ENCODE measurements at places on chromosomes 16 and 17. TPM values are rescaled to one million over a fixed set of nuclear protein-coding genes. Genes with fewer than 3 reads are reported as not detected.

Gene CACNA1H
- 2.0 TPM for total RNA-seq

Gene NPIPA3
- total RNA-seq: 1.8 TPM

Gene KSR1
- total RNA-seq: 57.0 TPM

Gene DECR2
- total RNA-seq: 7.9 TPM

Gene LPO
- total RNA-seq: not detected

Gene RMI2
- total RNA-seq: 89.8 TPM

Gene RAD51D
- 33.8 TPM for total RNA-seq

Gene HEATR9
- 6.3 TPM for total RNA-seq

GRCh38 chr16:22189473-22190080 lies 16.5 kb upstream of the EEF2K start:
- DNase-seq: peak; percentile 54

DNA sequence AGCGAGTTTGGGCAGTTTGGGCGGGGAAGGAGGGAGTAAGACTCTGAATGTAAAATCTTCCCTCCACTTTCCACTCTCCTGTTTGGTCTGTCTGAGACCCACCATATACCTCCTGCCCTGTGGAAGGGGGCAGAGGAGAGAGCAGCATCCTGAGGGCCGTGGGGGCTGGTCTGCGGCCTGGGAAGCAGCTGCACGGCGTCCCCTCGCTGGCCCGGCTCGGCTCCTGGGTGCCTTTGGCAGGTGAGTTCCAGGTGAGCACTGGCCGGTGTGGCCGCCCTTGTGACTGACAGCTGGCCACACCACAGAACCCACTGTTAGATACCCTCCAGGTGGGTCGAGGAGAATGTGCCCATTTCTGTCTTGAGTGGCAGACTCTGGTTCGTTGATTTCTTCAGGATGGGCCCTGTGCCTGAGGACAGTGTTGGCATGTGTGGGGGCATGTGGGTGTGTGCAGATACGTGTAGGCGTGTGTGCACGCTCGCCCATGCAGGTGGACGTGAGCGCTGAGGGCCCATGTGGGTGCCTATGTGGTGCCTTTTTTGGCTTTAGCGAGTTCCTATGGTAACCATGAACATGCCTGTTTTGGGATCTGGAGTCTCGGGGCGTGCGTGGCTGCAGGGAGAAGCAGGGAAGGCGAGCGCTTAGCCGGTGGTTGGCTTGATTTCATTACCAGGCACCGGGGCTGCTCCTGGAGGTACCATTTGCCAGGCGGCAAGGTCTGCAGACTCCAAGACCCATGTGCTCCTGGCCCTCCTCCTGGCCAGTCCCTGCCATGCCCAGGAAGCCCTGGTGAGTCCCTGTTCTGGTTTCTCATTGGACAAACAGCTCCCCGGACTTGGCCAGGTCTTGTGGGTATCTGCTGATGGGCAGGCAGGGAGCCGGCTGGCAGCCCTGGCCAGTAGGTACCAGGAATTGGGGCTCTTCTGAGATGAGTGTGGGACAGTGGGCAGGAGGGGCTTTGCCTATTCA lies 12.4 kb downstream of the RAP1GAP2 start:
- DNase-seq: no peak

DNA sequence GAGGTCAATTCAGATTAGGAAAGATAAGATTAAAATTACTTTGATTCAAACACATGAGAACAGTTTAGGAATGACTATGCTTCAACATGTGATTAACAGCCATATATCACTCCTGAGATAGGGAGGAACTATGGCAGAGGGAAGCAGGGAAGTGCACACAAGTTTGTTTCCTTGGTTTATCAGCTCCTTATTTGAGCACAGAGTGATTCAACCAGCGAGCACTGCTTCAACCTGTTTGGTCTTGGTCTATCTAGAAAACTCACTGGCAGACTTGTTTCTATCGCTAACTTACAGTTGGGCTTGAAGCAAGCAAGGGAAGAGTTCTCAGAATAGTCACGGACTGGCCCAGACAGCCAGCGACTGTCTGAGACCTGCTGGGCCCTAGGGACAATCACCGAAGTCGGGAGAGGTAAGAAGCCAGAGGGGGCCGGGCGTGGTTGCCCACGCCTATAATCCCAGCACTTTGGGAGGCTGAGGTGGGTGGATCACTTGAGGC lies 23.5 kb downstream of the TUBG1 start:
- DNase-seq: no peak

DNA sequence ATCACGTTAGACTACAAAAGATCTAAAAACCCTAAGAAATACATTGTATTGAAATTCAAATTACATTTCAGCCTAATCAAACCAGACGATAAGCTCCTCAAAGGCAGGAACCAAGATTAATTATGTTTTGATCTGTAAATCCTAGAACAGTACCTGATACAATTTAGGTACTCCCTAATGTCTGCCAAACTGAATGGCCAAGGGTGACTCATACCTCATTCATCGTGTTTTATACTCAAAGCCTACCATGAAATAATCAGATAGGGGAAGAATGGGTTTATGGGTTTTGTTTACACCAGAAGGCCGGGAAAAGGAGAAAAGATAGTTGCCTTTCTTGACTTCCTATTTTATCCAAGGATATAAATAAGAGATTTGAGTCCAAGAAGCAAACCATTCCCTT lies 19.3 kb downstream of the MMD start:
- no peak for DNase-seq

- DNase-seq: no peak
Measured at GRCh38 chr16:734981-735881, 5.6 kb downstream of the CIAO3 start.

GRCh38 chr17:47821424-47822391 lies at the start of gene OSBPL7:
Gene OSBPL7 (minus strand): TSS chr17:47821794. CDS start chr17:47820278, 1,516 bp downstream.
- peak; percentile 75 for DNase-seq

GRCh38 chr17:49575679-49576087 lies at the start of gene NXPH3:
Gene NXPH3 (plus strand): TSS chr17:49575871. CDS start chr17:49576220, 349 bp downstream.
- peak; percentile 94 for DNase-seq

DNA sequence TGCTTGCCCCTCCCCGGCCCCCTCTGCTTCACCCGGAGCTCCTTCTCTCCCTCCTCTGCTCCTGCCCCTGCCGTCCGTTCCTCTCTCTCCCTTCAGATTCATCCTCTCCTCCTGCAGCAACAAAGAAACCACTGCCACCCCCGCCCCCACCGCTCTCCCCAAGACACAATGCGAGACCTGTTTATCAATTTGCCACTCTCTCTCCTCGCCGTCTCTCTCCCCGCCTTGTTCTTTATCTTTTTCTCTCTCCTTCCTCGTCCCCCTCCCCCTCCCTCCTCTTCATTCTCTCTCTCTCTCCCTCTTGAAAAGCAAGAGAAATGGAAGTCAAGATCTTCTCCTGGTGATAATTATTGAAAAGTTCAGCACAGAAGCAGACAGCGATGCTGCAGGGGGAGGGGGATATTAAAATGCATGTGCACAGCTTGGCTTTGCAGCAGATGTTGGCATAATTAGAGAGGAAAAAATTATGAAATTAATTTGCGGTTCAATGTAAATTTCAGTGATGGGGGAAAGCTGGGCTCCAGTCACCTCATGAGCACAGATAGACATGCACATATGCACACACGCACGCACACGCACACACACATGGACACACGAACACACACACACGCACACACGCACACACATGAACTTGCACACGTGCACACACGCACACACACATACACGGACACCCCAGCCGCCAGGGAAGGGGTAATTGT lies 58.1 kb upstream of the CBFA2T3 start:
- DNase-seq: no peak

DNA sequence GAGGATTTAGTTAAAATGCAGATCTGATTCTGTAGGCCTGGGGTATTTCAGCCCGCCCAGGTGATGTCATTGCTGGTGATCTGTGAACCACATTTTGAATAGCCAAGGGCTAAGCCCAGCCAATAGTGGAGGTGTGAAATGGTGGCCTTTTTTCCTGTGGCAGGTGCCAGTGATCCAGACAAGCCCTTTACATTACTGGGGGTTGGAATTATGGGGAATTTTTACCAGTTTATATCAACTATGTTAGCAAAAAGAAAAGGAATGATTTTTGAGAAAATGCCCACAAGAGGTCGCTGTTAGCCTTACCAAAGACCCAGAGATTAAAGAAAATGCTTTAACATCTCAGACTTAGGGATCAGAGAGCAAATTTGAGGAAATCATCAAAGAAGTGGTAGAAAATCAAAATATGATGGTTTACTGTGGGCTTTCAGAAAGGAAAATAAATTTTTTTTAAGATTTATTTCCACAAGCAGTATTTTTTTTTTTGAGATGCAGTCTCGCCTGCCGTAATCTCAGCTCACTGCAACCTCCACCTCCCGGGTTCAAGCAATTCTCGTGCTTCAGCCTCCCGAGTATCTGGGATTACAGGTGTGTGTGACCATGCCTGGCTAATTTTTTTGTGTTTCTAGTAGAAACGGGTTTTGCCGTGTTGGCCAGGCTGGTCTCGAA lies 3.9 kb downstream of the VPS35L start:
- no peak for DNase-seq

DNA sequence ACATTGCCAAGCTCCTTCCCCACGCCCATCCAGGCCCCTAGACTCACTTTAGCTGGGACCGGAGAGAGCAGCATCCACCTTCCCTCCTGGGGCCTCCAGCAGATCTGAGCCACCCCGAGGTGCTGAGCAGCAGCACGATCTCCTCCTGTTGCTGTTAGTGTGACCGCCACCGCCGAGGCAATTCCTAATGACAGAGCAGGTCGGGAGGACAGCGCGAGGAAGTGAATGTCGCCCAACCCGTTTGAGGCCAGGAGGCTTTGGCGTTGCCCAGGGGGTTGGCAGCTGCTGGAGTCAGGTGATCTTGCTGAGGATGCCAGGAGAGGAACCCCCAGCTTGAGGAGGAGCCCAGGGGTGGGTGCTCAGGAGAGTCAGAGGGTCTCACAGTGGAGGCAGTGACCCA lies at the start of gene RNF222:
RNF222 (minus strand) TSS at position 192 of the 400 bp plus-strand sequence. CDS start 4,366 bp downstream, outside the sequence.
- DNase-seq: no peak

DNA sequence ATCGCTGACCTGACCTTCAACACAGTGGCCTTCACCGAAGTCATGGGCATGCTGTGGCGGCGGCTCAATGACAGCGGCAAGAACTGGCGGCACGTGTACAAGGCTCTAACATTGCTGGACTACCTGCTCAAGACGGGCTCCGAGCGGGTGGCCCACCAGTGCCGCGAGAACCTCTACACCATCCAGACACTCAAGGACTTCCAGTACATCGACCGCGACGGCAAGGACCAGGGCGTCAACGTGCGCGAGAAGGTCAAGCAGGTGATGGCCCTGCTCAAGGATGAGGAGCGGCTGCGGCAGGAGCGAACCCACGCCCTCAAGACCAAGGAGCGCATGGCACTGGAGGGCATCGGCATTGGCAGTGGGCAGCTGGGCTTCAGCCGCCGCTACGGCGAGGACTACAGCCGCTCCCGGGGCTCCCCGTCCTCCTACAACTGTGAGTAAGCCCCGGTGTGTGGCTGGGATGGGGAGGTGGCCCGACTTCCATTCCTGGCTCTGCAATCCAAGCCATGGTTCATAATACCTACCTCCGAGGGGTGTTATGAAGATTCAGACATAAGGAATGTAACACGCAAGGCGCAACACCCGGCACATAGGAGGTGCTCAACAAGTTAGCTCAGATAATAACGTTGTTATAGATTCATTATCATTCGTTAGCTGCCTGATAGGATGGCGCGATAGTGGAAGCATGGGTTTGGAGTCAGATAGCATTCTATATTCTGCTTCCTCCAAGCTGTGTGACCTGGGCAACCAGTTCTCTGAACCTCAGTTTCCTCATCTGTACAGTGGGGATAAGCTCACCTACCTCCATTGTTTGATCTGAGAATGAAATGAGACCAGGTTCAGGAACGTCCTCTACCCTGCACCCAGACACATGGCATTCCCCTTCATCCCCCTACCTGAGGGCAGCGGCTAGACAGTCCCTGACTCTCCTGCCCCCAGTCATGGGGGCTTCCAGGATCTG lies 4.4 kb downstream of the EPN3 start:
- DNase-seq: no peak

GRCh38 chr17:33811984-33812577 lies 443.0 kb upstream of the CCL2 start:
- no peak for DNase-seq

- DNase-seq: no peak
Measured at GRCh38 chr17:50903604-50904517, 37.7 kb upstream of the TOB1 start.

DNA sequence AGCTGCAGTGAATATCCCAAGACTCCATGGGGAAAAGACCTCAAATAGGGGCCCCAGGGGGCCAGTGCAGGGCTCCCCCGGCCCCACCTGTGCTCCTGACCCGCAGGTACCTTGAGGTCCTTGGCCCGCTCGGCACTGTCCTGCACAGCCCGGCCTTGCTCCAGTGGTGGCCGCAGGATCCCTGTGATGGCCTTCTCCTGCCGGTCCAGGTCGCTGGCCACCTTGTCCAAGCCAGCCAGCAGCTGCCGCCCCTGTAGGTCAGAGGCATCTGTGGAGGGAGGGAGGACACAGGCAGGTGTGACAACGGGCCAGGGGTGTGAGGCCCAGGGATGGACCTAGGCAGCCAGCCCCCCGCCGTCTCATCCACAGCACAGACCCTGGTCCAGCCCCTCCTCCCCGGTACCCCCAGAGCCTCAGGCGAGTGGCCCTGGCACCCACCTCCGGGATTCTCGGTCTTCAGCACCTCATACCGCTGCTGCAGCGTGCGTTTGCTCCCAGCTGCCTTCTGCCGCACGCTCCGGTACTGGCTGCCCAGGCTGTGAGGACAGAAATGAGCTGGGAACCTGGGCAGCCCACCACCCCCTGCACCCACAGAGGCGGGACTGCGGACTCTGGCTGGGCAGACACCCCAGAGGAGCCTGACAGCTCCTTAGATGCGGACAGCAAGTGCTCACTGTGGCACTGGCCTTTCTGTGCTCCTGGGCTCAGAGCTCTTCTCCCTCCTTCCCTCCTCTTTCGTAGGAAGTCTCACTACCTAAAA lies 43.7 kb downstream of the PPL start:
- DNase-seq: no peak

GRCh38 chr17:41925991-41926590 lies 4.3 kb upstream of the ODAD4 start:
- DNase-seq: no peak

Measured in activated naive CD8-positive, alpha-beta T cell treated with anti-CD3 and anti-CD28 coated beads, Interleukin-2, amount 10 ng/mL, durations not matched to agents 7 days and 5 days (primary cell).